Non-pigmented ciliary epithelial cell (primary cell): ENCODE measurements at places on chromosomes 2 and 18.

GRCh38 chr18:71942433-71942832, 601.7 kb downstream of the CBLN2 start:
- no peak for DNase-seq

DNA sequence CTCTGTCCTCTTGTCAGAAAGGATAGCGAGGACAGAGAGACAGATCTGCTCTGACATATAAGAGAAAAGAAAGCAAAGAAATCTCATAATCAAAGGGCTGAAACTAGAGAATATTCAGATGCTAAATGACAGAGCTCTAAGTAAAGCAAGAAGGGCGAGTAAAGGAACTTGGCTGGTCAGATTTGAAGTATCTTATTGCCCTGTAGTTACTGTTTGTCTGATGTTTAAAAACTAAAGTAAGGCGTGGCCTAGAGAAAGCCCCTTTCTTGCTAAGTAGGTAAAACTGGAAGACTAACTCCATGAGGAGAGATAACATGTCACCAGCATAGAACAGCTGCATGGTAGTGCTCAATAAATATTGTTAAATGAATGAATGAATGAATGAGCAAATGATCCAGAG, 70.0 kb downstream of the CRACDL start:
- DNase-seq = no peak

DNA sequence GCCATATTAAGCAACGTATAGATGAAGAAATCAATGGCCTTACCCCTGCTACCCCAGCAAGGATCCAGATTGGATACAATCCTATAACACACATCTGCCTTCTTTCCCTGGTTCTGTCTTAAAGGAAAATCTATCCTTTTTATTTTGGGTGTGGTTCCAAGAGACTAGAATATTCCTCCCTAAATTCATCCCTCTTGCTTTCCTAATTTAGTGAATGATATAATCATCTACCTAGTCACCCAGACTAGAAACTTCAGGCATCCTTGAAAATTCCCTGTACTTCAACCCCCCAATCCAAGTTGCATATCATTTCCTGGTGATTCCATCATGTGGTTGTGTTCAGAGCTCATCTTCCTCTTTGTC, 35.1 kb upstream of the LPIN1 start:
- no peak for DNase-seq

DNA sequence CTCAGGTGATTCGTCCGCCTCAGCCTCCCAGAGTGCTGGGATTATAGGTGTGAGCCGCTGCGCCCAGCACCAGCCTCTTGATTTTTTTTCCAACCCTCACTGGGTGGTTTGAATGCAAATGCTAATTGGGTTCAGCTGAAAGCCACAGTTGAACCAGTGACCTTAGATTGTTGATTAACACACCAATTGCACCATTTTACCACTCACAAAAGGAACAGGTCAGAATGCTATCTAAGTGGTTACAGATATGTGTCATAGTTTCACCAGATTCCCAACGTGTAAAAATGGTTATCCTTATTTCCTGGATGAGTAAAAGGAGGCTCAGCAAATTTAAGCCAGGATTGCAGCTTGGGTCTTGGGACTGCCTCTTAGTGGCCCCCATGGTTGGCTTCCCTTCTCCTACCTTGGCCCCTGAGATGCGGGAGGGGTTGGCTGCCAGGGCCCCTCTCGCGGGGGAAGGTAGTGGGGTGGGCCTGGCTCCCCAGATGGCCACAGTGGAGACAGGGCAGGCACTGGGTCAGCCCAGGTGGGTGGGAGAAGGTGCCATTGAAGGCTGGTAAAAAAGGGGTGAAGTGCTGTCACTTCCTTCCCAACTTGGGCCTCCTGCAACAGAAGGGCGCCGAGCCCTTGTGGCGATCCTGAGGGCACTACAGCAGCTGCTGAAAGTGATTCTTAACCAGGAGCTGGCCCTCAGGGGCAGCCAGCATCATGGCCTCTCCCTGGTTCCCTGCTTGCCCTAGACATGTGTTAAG, 164.9 kb upstream of the HAAO start:
- DNase-seq = no peak

GRCh38 chr2:164569378-164569777, 51.9 kb downstream of the GRB14 start:
- DNase-seq = no peak

- DNase-seq = no peak
These were observed 39.3 kb downstream of the RTN4 start for GRCh38 chr2:55010915-55011314.

GRCh38 chr2:59184276-59185020, 943.3 kb upstream of the FANCL start:
- DNase-seq = no peak

DNA sequence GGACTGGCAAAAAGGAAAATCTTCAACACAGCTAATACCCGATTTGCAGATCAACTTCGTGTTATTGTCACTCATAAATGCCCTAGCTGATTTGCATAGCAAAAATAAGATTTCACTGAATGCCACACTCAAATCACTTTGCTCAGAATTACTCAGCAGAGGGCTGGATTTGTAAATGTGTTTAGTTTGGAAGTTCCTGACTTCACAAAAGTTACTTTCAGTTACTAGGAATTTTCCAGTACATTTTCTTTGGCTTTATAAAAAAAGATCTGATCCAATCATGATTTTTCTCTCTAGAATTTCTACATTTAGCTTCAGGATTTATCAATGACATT, 433.3 kb upstream of the ID2 start:
- no peak for DNase-seq

GRCh38 chr2:110678457-110679336, 834 bp upstream of the BUB1 start:
- no peak for DNase-seq

DNA sequence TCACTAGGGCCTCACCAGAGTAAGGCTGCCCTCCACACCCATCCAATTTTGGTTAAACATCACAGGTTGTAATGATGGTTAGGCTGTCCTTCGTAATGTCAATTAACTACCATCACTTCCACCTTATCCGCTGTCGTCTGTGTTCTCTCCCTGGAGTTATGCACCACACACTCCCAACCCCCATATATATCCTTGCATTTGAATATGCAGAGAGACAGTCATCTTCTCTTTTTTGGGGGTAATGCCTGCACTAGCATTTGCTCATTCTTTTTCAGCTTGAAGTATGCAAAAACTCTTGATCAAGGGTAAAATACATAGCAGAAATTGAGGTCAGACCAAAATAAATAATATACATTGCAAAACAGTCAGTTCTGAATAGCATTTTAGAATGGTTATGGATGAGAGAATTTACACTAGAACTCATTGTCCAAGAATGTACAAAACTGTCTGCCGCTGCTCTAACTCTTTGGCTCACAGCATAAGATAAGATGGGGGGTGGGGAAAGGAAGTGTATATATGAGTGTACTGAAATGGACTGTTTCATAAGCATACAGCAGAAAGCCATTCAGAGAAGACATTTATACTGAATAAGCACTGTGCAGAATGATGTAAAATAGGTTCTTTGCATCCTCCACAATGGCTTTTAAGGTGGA, 397.8 kb upstream of the CHST9 start:
- peak; percentile 43 for DNase-seq

- DNase-seq = no peak
These were observed 255.3 kb upstream of the ID2 start for GRCh38 chr2:8426550-8426949.

GRCh38 chr2:37527361-37527760, 144.1 kb downstream of the CDC42EP3 start:
- DNase-seq = no peak

GRCh38 chr2:233915128-233915527, 2.0 kb upstream of the TRPM8 start:
- no peak for DNase-seq

DNA sequence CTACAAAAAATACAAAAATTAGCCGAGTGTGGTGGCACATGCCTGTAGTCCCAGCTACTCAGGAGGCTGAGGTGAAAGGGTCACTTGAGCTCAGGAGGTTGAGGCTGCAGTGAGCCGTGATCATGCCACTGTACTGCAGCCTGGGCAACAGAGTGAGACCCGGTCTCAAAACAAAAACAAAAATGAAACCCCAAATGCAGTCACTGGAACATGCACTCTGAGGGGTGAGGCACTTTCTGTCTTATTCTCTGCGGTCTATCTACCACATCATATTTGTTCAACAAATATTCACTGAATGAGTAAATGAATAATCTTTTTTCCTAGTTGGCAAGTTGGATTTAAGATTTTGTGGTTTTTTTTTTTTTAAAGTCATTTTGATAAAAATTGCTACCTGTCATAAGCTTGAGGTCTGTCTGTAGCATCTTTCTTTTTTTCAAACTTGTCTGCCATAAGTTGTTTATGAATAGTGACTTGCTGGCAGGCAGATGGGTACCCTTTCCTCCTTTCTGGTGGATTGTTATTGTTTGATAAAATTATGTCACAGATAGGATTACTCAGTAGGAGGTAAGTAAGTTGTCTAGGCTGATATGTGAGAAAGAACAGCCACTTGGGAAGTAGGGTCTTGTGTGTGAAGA, 11.8 kb downstream of the CHRNA1 start:
- no peak for DNase-seq

GRCh38 chr2:3113122-3113521, 264.5 kb downstream of the EIPR1 start:
- no peak for DNase-seq
